ENCODE measurements at places on chromosomes 2 and 18.

GRCh38 chr2:43146083-43146482 is 80.3 kb downstream of the ZFP36L2 start:
- no peak for DNase-seq

GRCh38 chr2:196291426-196291825 is 120.0 kb upstream of the STK17B start:
- DNase-seq: no peak

DNA sequence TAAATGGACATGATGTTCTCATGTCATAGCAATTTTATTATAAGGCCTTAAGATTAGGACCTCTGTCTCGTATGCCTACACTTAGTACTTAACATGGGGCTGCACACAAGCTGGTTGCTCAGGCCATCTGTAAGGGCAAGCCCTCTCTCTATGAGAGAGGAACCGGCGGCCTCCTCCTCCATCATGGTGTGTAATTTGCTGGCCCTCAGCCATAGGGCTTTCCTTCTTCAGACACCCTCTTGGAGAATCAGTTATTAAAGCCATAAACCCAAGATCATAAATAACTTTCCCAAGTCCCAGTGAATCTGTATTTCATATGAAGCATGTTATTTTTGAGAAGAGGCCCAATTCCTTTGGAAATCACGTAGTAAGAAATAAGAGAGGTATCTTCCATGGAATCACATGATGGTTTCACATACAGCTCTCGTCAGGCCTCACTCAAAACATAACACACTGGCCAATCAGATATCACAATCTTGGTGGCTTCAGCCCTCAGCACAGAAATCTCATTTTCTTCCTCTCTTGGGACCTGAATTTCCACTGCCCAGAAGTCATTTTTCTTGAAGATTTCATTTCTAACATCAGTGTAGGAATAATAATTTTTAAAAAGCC is 92.6 kb downstream of the RDH14 start:
- DNase-seq: no peak

GRCh38 chr2:188068093-188068492 is 223.6 kb upstream of the GULP1 start:
- no peak for DNase-seq

DNA sequence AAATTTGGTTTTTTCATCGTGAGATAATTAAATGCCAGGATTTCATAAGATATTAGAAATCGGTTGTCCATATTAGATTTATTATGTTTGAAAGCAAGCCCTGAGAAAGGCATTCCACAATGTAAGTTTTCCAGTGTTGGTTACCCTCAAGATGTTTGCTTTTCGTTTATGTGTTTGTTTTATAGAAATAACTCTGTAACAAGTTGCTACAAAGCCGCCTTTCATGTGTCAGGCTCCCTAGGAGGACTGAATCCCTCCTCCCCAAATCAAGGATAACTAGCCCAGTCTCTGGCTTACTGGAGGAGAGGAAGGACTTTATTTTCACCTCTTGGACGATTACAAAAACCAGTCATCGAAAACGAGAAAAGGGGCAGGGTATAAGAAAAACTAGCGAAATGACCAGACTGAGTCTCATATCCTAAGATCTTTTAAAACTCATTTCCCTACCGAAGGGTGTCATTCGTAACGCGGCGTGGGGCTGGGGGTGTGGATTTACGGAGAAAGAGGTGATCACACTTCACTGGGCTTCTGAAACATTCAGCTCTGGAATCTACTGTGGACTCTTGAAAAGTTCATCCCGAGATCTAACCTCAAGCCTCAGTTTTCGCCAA is 1.0 kb upstream of the PEX13 start:
- no peak for DNase-seq

DNA sequence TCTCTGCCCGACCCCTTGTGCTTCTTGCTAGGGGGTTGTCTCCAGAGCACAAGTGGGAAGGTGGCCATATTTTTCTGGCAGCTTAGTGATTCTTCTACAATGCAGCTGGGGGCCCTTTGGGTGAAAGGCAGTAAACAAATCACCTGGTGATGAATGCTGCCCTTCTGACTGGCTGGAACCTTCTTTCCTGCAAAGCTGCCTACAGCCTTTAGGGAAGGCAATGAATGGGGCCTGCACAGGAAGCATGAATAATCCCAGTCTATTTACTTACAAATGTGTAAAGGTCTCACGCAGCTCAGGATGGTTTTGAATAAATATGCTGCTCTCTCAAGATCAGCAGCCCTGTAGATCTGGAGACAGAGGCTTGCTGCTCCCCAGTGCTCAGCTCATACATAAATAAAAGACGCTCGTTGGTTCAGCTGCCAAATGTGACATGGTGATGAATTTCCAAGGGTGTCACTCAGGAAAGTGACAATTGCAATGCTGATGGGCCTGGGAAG is 289.2 kb downstream of the TDRD15 start:
- DNase-seq: no peak

DNA sequence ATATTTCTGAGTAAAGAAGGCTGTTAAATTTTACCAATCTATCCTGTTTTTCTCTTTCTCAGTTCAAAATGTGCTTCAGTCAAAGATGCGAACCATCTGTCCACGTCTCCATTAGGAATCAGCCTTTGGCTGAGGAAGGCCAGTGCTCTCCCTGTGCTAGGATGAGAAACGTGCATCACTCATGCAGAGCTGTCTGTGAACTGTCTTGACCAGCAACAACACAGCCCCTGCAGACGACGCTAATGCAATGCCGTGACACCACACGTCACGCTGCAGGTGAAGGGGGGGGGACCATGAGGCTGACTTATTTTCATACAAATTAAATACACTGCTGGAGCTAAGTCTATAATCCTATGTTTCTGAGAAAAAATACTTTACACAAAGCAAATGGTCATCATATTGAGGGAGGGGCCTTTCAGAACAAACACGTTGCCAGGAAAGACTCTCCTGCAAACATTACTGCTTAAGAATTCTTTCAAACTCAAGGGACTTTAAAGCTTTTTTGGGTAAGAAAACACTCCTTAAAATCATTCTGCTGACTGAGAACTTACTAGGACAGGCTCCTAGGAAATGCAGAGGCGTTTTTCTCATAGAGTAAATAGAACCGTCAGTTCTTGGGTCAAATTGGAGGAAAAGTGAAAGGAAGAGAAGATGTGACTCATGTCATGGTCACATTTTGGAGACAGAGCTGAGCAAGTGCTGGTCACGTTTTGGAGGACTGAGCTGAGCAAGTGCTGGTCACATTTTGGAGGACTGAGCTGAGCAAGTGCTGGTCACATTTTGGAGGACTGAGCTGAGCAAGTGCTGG is 97.0 kb downstream of the MBP start:
- no peak for DNase-seq

- no peak for DNase-seq
Measured at GRCh38 chr2:40957508-40957907, 505.6 kb upstream of the SLC8A1 start.

DNA sequence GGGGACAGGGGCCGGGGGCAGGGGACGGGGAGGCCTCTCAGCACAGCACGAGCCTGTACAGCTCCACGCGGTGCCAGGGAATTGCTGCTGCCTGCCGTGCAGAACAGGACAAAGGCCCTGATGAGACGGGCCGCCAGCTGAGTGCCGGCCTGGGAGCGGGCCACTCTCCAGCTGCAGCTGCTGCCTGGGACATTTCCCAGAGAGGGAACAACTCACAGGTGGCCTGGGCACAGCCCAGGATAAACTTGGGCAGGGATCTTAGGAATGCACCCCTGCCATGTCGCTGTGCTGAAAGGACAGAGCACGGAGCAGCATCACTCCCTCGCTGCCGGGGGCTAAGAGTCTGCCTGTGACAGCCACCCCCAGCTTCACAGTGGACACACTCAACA is 38.8 kb downstream of the CENPO start:
- no peak for DNase-seq

GRCh38 chr2:36616947-36617346 is 19.0 kb upstream of the FEZ2 start:
- DNase-seq: no peak

DNA sequence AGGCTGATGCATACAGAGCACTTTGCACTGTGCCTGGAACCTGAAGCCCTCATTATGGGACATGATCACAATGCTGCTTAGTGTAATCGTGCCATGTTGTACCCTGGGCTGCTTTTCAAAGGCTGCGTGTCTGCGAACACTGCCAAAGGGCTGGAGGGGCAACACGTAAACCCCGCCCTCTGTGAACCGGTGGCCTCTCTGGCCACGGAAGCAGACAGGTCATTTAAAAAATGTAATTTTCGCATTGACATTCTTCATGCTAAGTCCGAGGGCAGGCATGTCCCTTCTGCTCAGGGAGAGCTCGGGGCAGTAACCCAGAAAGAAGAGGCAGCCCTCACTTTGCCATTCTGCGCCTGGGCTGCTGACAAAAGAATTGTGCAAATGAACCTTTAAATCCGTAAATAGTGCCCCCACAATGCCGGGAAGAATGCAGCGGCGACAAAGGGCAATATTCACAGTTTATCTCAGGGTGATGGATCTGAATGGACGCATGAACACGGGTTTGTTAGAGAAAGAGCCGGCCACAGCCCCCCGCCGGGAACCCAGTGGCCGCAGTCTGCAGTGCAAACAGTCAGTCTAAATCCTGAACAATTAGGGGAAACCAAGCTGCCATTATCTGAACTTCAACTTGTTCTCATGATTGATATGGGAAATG is 226.1 kb downstream of the MYCN start:
- no peak for DNase-seq

DNA sequence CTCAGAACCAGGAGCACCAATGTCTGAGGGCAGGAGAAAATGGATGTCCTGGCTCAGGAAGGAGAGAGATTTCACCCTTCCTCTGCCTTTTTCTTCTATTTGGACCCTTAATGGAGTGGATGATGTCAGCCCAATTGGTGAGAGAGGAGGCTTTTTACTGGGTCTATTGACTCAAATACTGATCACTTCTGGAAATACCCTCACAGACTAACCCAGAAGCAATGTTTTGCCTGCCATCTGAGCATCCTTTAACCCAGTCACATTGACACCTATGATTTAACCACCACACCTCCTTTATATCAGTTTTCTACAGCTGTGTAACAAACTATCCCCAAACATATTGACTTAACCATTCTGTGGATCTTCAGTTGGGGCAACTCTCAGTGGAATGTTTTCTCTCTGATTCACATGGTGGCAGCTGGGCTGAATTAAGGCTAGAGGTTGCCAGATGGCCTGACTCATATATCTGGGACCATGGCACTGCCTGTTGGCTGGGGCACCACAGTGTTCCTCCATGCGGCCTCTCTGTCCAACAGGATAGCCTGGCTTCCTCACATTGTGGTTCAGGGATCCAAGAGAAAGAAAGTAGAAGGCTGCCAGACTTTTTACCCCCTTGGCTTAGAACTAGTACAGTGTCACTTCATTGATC is 18.2 kb upstream of the MBOAT2 start:
- no peak for DNase-seq

DNA sequence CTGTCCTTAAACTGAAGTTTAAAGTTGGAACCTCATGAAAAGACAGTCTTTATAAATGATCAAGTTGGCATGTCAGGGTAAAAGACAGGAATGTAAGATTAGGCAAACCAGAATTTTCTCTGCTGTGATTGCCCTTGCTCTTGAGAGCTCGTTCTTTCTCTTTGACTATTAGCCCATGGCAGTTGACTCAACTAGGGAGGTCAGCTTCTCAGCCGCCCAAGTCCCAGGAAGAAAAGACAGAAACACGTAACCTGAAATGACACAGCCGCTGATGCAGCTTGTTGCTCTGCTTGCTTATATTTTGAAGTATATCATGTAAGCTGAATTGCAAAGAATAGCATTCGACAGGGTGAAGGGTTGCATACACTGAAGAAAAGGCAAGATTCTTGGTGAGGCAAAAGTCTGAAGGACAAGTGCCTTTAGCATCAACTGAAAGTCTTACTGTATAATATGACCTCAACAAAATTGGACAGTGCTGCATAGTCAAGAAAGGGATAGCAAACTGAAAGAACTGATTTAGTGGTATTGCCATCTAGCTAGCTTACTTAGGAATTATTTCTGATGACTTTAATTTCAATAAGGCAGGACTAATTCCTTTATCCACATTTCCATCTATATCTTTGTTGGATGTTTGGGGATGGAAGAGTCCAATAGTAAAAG is 54.7 kb downstream of the ARHGAP15 start:
- DNase-seq: no peak

DNA sequence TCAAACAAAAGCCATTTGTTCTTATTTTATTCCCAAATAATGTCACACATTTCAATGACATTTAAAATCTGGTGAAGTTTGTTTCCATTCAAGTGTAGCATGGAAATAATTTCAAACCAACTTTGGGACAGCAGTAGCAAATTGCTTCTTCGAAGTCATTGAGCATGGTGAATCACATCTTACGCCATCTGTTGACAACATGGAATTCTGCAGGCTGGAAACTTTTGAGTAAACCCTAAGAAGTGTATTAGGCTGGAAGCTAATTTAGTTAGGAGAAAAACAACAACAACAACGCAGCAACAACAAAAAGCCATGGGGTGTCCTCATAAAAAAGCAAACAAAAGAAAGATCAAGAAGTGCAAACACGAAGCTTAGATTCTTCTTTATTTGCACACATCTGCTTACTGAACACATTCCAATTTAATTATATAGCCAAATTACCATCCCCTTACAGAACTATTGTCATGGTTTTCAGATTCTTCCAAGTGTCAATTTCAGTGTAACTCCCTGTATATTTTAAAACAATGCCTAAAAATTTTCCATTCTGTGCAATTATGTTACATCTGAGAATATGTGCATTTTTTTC is 659.0 kb upstream of the CDH7 start:
- no peak for DNase-seq

DNA sequence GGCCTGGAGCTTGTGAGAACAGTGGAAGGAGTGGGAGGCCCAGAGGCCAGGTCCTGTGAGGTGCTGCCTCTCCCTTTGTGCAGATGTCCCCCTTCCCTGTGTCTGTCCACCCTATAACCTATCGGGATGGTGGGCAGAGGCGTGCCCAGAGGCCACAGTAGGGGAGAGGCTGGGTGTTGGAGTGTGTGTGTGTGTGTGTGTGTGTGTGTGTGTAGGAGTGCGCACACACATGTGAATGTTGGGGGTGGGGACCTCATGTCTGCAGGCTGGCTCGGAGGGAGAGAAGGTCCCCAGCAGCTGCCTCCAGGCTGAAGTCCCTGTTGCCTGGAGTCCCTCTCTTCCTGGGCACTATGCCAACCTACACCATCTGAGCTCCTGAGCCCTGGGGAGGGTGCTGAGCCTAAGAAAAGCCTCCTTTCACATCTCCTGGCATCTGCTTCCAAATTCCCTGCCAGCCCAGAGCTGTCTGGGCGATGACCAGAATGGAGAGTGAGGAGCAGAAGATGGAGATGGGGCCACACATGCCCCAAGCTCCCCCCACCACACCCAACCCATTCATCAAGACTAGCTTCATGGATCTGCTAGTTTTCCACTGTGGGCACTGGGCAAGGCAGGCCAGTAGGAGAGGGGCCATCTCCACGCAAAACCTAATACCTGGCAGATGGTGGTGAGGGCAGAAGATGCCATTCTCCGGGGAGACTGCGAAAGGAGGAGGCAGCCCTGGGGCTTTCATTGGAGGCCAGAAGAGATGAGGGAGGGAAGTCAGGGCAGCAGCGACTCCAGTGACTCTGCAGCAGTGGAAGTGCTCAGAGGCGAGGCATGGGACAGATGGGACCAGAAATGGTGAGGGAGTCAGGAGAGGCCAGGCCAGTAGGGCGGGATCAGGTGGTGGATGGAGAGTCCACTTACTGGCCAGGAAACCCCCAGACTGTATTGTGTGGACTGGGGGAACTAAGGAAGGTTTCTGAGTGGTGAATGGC is 20.3 kb downstream of the KCNK3 start:
- DNase-seq: no peak

Measured in activated CD8-positive, alpha-beta memory T cell treated with anti-CD3 and anti-CD28 coated beads for 4 hours (primary cell).